Spleen (tissue), 13 donors: ENCODE measurements at places on chromosomes 6 and 20.

- no peak for DNase-seq
These were observed 447.3 kb upstream of the CITED2 start for GRCh38 chr6:139821676-139822223.

- no peak for DNase-seq
These were observed 547 bp downstream of the SAMD5 start for GRCh38 chr6:147508866-147509608.

- peak; percentile 73 for DNase-seq
These were observed 1.6 kb downstream of the TNFRSF6B start for GRCh38 chr20:63697868-63698545.

- no peak for DNase-seq
These were observed 179.5 kb upstream of the AKAP12 start for GRCh38 chr6:151060096-151060765.

DNA sequence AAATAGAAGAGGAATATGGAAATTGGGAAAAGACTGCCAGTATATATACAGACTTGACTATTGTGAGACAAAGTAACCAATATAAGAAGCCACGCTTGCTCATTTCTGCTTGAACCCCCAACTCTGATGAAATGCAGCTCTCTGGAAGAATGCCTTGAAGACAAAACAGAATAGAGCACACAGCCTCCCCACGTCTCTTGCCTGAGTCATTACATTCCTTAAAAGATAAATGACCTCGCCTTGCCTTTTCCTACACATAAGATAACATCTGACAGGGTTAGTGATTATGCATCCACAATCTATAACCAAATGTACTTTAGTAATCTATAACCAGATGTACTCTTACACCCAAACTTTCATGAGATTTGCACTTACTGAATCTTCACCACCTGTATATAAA, 141.1 kb upstream of the EEF1E1 start:
- DNase-seq = no peak

- no peak for DNase-seq
These were observed 38.3 kb upstream of the SCML4 start for GRCh38 chr6:107862383-107862782.

GRCh38 chr6:34056305-34057108, 89.4 kb downstream of the GRM4 start:
- DNase-seq = no peak

DNA sequence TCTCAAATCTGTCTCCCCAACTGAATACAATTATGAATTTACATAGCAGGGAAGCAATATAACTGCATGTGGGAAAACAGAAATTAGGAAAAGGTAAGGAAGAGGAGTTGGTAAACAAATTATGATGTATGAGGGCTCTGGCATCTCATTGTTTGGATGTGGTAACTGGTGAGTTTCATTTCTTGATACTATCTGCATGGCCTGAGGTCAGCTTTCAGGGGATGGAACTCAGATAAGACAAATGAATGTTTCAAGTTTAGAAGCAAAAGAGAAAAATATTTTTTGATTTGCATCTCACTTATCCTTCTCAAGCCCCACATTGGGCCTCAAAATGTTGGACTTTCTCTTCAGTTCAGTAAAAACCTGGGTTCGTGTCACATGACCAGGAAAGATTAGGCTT, 302.2 kb upstream of the GJE1 start:
- no peak for DNase-seq

- no peak for DNase-seq
These were observed 125.9 kb upstream of the TRAF3IP2 start for GRCh38 chr6:111731456-111732195.

DNA sequence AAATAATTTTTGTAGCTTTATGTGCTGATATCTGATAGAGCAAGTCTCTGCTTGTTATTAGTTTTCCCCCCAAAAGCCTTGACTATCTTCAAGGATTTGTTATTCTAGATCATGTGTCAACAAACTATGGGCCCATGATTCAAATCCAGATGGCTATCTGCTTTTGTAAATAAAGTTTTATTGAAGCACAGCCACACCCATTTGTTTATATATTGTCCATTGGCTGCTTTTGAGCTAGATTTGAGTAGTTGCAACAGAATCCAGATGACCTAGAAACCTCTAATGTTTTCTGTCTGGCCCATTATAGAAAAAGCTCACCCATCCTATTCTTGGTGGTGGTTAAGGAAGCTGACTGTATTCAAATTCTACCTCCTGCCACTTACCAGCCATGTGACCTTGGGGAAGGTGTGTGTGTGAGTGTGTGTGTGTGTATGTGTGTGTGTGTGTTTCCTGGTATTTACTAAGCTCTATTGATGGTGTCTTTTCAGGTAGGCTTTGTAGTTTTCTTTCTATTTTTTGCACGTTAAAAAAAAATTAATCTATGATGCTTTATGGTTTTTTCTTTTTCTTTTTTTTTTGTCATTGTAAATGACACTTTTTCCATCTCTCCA, 1.3 kb upstream of the GTSF1L start:
- no peak for DNase-seq

DNA sequence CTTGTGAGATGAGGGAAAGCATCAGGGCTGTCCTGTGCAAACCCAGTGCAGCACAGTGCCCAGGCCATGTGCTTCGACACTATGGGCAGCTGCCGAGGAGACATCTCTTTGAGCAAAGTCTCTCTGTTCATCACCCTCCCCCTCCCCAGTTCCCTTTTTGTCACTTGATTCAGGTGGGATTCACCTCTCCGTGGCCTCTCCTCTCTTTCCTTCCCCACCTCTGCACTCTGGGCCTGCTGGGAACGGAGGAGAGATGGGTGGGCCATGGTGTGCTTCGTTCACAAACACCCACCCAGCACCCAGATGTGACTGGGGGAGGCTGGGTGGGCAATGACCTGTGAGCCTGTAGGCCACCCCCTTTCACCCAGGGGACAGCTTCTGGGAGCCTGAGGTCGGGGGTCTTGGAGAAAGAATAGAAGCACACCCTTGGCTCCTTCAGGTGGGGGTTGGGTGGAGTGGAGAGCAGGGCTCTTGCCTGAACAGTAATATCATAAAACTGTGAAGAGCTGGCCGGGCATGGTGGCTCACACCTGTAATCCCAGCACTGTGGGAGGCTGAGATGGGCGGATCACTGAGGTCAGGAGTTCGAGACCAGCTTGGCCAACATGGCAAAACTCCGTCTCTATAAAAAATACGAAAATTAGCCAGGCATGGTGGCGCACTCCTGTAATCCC, 33.5 kb upstream of the DLGAP4 start:
- DNase-seq = no peak
